ENCODE measurements at places on chromosomes 12 and 14. TPM values are rescaled to one million over a fixed set of nuclear protein-coding genes. Genes with fewer than 3 reads are reported as not detected.

Gene DNAJC22
- 1.5 TPM for total RNA-seq

- H3K27me3 ChIP-seq = no peaks in the 10 kb centered on the region
- peak; percentile 96 for DNase-seq
- no peak overlapping the region for H3K4me3 ChIP-seq
- H3K4me1 ChIP-seq = peaks cover 8% of the 10 kb centered on the region
- peak overlapping the region; percentile 39 for H3K27ac ChIP-seq
Measured at GRCh38 chr12:95143621-95144205, 70.3 kb upstream of the NR2C1 start.

DNA sequence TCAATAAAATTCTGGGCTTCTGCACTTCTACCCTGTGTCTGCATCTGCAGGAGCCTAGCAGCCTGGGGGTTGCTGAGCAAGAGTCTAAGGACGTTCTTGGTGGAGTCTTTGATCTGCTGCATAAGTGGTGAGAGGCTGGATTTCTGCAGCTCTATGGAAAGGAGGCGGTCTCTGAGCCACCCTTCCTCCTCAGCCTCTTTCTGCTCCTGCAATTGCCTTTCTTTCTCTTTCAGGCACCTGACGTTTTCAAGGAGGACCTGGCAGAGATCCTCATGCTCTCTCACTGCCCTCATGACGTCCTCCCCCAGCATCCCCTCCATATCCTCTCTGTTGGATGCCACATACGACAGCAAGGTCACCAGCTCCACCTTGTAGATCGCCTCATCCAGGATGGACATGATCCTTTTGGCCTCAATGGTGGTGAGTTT lies 13.6 kb upstream of the TPCN1 start:
- H3K27ac ChIP-seq = no peak overlapping the region
- no peaks in the 10 kb centered on the region for H3K36me3 ChIP-seq

DNA sequence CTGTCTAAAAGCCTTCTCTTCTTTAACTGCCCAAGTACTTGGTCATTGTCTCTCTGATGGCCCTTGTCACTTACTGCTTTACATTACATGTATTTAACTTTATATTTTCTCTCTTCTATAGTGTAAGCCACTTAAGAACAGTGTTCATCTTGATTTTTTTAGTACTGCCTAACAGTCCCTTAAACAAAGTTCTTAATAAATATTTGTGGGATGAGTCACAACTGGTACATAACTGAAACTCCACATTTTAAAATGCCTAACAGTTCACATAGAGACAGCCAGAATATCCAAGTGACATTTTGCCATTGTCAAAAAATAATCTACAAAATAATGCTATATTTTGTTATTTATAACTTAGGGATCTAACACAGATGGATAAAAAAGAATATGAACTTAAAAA lies 146.6 kb downstream of the STXBP6 start:
- H3K4me1 ChIP-seq = no peaks in the 10 kb centered on the region
- H3K27ac ChIP-seq = no peak overlapping the region
- H3K27me3 ChIP-seq = no peaks in the 10 kb centered on the region
- no peak for DNase-seq
- no peak overlapping the region for H3K4me3 ChIP-seq
- no peaks in the 10 kb centered on the region for H3K36me3 ChIP-seq

GRCh38 chr12:87290505-87290904 lies 738.7 kb downstream of the C12orf50 start:
- H3K36me3 ChIP-seq = no peaks in the 10 kb centered on the region
- no peak overlapping the region for H3K27ac ChIP-seq
- DNase-seq = no peak

- H3K27ac ChIP-seq = no peak overlapping the region
- no peaks in the 10 kb centered on the region for H3K36me3 ChIP-seq
- no peak overlapping the region for H3K4me3 ChIP-seq
- DNase-seq = peak; percentile 44
- no peaks in the 10 kb centered on the region for H3K27me3 ChIP-seq
- no peaks in the 10 kb centered on the region for H3K4me1 ChIP-seq
Measured at GRCh38 chr12:219891-220352, 6.0 kb upstream of the SLC6A12 start.

GRCh38 chr14:97456958-97457357 lies 659.8 kb downstream of the VRK1 start:
- H3K27ac ChIP-seq = no peak overlapping the region
- no peak for DNase-seq
- no peaks in the 10 kb centered on the region for H3K27me3 ChIP-seq
- H3K4me3 ChIP-seq = no peak overlapping the region
- H3K4me1 ChIP-seq = peaks cover 9% of the 10 kb centered on the region
